Activated naive CD4-positive, alpha-beta T cell treated with anti-CD3 and anti-CD28 coated beads, Interleukin-2, amount 50 U/mL, for 16 hours (primary cell): ENCODE measurements at places on chromosomes 2 and 18.

DNA sequence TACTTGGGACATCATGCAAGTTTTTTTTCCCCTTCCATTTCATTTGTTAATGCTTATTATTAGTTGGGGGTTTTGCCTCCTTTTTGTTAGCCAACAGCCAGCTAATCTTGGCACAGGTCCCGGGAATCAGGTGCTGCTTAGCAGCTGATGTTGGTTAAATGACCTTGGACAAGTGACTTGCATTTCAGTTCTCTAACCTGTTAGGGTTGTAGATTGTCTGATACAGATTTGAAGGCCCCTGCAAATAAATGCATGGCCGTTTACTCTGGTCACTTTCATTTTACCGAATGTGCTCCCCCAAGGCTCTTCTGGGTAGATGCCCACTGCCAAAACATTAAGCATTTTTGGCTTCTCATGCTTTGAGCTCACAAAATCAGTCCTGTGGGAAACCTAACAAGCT lies 120.9 kb downstream of the SPTBN1 start:
- DNase-seq = no peak

- no peak for DNase-seq
Observed at GRCh38 chr2:54613386-54613785, 110.1 kb upstream of the EML6 start.

- no peak for DNase-seq
Observed at GRCh38 chr18:57242285-57242684, 95.4 kb downstream of the BOD1L2 start.

DNA sequence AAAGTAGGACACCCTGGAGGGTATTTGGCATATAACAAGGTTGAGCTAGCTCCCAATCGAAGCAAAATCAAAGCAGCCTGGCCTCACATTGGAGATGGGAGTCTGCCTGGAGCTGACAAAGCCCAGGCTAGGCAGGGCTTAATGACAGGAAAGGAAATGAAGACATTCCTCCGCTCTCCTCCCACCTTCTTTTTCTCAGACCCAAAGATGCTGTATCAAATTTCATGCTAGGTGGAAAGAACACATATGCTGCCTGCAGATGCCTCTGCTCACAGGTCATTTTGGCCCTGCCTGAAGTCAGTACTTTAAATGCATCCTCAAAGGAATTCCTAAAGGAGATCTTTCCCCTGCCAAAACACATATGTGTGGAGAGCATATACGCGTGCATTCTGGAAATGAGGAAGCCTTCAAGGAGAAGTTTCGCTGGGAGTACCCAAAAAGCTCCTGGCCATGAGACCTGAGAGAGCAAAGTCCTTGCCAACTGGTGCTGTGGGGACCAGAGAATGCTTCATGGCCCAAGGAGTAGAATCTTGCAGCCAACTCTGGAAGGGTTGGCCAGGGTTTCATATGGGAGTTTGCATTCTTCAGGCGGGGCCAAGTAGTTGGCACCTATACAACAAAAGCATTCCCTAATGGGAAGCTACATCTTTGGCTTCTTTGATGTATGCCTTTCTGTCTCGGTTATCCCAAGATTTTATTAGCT lies 88.0 kb downstream of the AQP4 start:
- no peak for DNase-seq

DNA sequence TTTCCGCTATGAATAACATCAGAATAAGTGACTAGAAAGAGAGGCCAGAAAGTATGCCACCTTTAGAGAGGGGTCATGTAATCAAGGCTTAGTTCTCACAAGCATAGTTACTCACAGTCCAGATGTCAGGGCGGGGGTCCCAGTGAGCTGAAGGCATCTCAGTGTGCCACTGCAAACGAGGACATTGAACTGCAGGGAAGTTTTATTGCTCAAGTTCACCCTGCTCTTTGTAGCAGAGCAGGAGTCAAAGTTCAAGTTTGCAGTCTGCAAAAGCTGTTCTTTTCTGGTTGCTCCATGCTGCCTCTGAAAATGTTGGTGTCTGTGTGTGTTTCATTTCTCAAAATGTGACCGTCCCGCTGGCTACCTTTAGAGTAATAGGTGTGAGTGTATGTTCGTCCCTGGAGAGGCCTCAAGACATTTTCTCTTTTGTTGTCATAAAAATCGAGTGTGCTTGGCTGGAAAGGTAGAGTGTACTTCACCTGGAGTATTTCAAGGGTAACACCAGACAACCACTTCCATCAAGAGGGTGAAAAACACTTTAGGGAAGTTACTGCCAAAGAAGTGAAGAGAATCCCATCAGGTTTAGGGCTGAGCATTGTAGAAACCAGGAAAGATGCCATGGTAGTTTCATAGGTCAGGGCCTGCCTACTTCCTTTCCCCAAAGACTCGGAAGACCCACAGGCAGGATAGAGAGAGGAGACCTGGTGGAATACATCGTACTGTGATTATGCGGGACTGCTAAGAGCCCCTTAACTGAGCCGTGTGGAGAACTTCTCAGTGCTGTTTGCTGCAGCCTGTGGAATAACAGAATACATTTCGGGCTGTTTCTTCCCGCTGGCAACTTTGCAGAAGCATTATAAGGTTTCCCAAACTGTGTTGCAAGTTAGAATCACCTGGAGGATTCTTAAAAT lies 89.9 kb downstream of the LYPD6 start:
- DNase-seq = no peak

- DNase-seq = no peak
Observed at GRCh38 chr2:233440314-233440713, 86.0 kb downstream of the DGKD start.

DNA sequence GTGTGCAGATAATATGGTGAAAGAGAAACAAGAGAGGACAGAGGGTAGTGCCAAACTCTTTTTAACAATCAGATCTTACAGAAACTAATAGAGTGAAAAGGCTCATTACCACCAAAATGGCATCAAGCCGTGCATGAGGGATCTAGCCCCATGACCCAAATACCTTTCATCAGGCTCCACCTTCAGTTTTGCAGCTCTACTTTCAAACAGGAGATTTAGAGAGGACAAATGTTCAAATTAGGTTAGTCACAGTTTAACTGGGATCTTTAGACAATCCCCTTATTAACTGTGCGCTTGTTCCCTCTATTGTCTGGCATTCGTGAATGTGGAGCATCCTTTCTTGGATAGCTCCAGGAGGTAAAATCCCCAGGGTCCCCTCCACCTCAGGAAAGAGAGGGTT lies 1209.3 kb upstream of the CHAC2 start:
- no peak for DNase-seq

DNA sequence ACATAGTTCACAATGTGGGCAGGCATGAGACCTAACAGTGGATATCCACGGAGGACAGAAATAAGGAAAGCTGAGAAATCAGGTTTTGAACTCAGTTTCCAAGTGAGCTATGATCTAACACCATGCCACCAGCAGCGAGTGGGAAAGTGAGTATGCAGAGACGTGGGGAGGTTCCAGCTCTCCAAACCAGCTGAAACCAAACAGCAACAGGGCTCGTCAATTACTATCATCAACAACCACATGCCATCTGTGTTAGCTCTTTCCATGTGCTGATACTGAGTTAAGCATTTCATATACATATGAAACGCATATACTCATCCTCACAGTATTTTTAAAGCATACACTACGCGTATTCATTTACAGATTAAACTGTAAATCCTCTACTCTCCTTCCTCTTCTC lies 172.4 kb downstream of the ZNF516 start:
- DNase-seq = no peak

DNA sequence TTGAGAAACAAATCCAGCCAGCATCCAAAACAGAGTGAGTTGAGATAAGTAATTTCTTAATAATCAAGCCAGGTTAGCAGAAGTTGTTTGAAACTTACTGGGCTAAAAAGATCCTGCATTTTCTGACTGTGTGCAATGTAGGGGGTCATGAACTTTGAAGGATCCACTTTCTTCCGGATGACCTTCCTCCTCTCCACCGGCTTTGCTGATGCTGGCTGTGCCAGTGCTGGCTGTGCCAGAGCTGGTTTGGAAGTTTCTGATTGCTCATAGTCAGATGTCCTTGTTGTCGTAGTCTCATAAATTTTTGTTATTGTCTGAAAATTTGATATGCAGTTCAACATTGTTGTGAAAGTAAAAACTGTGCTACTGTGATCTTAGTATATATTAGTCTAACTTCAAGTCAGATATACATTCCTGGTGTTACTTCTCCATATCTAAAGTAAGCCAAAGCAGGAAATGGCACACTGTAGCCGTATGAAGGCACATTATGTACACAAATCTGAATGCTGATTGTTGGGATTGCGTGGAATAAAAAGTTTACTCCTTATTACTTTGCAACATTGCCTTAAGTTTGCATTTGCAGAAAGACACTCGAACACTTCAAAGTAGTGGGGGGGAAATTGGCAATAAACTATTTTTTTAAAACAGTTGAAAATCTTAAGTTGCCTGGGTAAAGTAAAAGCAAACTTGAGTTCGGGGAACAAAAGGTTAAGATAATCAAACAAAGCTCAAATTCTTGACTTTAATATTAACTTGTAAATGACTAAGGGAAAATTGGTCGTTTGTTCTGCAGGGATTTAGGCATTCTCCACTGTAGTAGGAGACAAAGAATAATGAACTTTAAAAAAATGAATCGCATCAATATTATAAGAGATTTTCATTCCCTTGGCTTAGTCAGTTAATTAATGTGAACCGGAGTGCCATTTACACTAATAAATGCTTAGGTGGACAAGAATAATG lies 6.4 kb downstream of the NEB start:
- no peak for DNase-seq

- DNase-seq = no peak
Observed at GRCh38 chr2:119261493-119262225, 38.0 kb downstream of the STEAP3 start.

GRCh38 chr2:201664334-201664733 lies 21.0 kb upstream of the TMEM237 start:
- DNase-seq = no peak

DNA sequence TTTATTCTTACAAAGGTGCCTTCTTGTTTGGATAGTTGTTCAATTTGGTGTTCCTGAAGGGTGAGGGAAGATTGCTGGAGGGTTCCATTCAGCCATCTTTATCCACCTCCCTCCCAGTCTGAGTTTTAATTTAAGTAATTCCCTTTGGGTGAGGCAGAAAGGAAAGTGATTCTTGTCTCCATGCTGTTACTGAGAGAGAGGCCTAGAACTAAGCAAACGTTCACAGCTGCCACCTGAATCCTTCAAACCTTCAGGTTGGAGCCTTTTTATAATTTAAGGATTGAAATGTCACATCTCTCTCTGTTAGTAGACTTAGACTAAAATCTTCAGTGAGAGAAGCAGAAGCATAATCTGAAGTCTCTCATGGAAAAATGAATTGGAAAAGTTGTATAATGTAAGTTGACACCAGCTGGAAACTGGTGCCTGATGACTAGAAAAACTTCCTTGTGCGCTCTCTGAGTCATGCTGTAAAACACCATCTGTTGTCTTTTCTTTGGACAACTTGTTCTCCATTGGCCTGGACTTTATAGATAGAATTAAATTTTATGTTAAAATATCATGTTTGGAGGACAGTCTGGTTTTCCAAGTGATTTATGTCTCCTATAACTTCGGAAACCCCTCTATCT lies 14.6 kb downstream of the STRADB start:
- DNase-seq = no peak

DNA sequence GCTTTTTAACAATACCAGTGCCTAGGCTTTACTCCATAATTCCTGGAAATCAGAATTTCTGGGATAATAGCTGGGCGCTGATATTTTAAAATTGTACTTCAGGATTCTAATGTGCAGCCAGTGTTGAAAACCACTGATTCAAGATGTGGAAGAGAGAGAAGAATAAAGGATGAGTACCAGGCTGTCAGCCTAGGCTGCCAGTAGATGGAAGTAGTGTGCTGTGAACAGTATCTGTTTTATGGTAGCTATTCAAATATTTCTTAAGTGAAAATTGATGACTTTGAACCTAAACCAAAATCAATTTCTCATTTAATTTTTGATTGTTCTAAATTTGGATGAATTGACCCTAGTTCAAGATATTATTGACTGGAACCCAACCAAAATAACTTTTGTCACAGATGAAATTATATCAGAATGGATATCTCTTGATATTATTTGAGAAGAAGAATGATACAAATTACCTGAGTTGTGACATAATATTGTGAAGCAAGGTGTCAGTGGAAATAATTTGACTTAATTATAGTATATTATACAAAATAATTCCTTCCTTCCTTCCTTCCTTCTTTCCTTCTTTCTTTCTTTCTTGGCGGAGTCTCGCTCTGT lies 88.0 kb downstream of the COMMD1 start:
- no peak for DNase-seq

DNA sequence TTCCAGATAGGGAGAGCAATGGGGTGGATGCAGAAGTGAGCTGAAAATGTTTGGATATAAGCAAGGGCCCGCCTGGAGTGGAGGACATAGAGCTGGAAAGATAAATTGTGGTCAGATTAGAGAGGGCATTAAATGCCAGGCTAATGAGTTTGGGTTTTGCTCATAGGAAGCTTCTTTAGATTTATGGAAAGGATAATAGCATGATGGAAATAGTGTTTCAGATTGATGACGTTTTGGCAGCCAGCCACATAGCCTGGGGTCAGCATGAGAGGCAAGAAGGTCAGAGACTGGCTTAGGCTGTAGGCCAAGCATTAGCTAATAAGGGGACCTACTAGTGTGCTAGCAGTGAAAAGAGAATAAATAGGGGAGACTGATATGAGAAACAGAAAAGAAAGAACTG lies 321.6 kb downstream of the STK39 start:
- DNase-seq = no peak

DNA sequence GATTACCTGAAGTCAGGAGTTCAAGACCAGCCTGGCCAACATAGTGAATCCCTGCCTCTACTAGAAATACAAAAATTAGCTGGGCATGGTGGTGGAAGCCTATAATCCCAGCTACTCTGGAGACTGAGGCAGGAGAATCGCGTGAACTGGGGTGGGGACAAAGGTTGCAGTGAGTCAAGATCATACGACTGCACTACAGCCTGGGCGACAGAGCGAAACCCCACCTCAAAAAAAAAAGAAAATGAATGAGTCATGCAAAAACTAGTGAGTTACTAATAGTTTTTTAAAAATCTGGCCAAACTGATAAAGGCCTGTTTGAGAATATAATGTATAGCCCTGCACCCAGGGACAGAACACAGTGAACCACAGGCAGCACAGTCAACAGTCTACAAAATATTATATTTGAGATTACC lies 17.5 kb downstream of the AFG3L2 start:
- no peak for DNase-seq

DNA sequence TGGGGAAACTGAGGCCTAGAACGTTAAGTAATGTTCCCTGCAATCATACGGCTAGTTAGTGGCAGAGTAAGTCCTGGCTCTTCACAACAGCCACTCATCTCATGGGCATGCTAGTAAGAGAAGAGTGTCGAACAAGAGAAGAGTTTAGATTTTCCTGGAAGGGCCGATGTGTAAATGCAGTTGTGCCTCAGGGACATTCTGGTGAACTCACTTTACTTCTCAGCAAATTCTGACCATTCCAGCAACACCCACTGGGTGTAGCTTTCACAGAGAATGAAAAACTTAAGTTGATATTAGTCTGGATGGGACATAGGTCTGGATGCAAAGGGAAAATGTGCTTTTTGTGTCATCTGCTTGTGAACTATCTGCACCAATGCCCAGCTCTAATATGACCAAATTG lies 23.5 kb downstream of the MRPL44 start:
- no peak for DNase-seq

GRCh38 chr18:47081578-47081977 lies 46.2 kb upstream of the ELOA2 start:
- no peak for DNase-seq
